Posterior vena cava (tissue), 2 donors: ENCODE measurements at places on chromosomes 7 and 10. TPM values are rescaled to one million over a fixed set of nuclear protein-coding genes. Genes with fewer than 3 reads are reported as not detected.

DNA sequence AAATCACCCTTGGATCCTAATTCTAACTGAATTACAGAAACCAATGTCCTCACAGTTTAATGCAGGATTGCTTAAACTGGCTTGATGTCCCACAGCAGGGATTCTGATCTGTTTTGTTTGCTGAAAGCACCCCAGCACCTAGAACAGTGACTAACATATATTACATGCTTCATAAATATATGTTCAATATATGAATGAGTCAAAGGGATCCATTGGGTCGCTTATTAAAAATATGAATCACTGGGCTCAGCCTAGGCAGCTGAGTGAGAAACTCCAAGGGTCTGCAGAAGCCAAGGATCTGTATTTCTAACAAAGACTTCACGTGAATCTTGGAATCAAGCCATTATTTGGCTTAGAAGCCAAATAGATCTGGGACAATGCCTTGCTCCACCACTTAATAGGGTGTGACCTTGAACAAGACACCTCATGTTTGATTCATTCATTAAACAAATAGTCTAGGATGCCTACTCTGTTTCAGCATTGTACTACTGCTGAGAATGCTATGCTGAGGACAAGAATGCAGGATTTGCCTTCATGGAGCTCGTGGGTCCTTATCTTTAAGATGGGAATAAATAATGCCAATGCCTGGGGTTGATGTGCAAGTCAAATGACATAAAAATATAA, 103.4 kb upstream of the DLX6 start:
- DNase-seq = no peak

GRCh38 chr7:65477326-65477725, 103.7 kb downstream of the ZNF92 start:
- DNase-seq = no peak

DNA sequence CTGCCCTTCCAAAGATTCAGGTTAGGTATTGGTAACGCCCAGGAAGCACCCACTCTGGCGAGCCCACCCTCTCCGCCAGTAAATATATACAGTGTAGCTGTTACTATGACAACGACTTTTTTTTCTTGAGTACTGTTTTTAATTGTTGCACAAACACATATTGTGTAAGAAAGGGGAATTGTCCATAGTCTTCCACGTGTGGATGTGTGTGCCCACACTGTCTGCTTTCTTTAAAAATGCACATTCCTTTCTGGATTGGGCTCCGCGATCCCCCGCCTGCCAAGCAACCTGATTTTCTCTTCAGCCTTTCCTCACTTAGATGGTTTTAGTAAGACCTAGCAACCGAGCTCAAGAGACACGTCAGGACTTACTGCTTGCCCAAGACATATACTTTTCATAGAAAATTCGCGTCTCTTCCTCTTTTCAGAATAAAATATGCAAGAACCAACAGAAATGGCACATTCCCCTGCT, 247.8 kb downstream of the EBF3 start:
- no peak for DNase-seq

GRCh38 chr7:20738518-20739481, 47.9 kb downstream of the SP8 start:
- DNase-seq = no peak

DNA sequence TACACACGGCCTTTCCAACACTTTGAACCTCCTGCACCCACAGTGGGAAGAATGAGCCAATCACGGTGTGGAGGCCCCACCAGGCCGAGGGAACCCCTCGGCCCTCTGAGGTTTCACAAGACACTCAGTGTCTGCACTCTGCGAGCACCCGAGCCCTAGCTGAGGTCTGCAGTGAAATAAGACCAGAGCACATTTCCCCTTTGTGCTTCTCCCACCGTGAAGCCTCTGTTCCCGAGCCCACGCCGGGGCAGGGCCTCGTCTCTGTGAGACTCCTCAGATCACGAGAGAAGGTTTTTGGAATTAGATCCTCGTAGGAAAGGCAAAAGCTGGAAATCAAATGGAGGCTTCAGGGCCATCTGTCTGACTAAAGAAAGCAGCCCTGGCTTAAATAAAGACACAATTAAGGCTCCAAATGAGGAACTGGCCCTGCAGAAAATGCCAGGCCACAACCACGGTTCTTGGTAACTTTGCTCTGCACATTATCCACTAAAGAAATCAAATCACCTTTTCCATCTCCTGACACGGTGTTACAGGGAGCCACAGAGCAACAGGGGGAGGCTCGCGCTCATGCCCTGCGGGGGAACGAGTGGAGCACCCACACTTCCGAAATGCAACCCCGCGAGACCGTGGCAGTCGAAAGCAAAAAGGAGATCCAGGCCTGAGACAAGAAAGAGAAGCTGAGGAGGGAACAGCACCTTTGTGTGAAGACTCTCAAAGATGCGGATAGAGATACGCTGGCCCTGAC, 43.7 kb downstream of the FAM53B start:
- DNase-seq = peak; percentile 76

GRCh38 chr10:73597346-73597745, 6.2 kb upstream of the USP54 start:
- DNase-seq = no peak

Gene LRIT1
- not detected for total RNA-seq

Gene HOXA9
- total RNA-seq = 7.4 TPM

GRCh38 chr7:87336136-87336535, 9.3 kb upstream of the CROT start:
- no peak for DNase-seq
